ENCODE measurements at places on chromosomes 4 and X. TPM values are rescaled to one million over a fixed set of nuclear protein-coding genes. Genes with fewer than 3 reads are reported as not detected.

DNA sequence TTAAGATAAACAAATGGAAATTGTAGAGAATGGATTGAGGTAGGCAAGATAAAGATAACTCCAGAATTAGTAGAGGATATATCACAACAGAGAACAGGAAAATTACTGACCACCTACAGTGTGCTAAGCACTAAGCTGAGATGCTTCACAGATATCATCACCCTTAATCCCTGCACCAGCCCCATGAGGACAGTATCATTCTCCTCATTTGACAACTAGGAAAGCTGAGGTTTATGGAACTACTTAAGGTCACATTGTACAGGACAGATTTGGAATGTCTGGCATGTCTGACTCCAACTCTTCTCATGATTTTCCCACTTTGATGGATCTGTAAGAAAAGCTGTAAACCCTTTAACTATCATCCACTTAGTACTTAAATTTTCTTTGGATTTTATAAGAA, 95.5 kb downstream of the CASK start:
- no peak for DNase-seq

GRCh38 chr4:120753854-120754253, 168.7 kb downstream of the PRDM5 start:
- DNase-seq: no peak

GRCh38 chr4:146932116-146932515, 13.5 kb downstream of the TTC29 start:
- DNase-seq: no peak

- no peak for DNase-seq
Measured at GRCh38 chr4:60366661-60367060, 833.5 kb upstream of the ADGRL3 start.

GRCh38 chr4:52884994-52885393, 22.9 kb downstream of the RASL11B start:
- DNase-seq: no peak

- no peak for DNase-seq
Measured at GRCh38 chr4:170001745-170002267, 24.4 kb downstream of the MFAP3L start.

- no peak for DNase-seq
Measured at GRCh38 chrX:27728291-27728690, 79.5 kb upstream of the MAGEB10 start.

- no peak for DNase-seq
Measured at GRCh38 chr4:156991161-156991560, 19.6 kb upstream of the PDGFC start.

- no peak for DNase-seq
Measured at GRCh38 chrX:33204889-33205288, 6.5 kb downstream of the DMD start.

DNA sequence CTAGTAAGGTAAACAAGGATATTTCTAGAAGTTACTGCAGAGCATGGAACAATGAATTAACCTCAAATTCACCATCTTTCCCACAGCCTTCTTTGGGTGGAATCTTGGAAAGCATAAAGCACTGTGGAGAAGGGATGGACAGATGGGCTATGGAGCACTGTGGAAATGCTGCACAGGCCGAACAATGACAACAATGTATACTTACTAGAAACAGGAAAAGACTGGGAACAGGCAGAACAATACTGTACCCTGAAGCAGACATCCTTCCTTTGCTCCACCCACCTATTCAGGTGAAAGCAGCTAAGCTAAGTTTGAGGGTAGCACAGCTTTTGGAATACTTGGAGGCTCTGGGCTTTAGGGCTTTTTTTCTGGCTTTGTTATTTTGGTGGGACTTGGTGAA, 250.6 kb upstream of the KLF8 start:
- no peak for DNase-seq

GRCh38 chr4:185404031-185404430, 7.4 kb downstream of the ANKRD37 start:
- DNase-seq: no peak

DNA sequence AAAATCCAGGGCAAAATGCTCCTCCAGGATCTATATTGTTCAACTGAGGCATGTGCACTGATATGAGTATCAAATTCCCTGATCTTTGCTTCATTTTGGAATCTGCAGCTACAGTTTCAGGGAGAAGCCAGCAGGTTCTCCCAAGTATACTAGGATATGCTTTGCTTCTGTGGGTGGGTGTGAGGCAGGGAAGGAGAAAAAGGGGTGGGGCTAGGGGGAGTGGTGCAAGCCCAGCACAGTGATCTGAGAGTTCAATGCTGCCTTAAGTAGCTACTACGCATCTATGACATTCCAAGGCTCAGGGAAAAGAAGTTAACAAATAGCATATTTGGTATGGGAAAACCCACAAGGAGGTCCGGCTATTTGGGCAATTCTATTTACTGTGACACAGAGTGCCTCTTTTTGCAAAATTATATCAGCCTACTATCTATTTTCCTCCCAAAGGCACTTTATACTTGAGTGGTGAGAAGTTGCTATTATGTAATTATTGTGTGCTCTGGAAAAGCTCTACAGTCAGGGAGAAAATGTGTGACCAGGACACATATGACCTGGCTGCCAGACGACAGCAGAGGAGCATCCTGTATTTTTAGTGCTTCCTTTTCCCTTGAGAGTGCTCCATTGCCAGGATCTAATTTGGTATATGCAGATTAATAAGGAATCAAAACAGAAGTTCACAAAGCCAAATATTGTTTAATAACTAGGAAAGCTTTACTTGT, 162.0 kb downstream of the RNF150 start:
- no peak for DNase-seq

- no peak for DNase-seq
Measured at GRCh38 chrX:149073479-149073878, 431.6 kb downstream of the IDS start.

DNA sequence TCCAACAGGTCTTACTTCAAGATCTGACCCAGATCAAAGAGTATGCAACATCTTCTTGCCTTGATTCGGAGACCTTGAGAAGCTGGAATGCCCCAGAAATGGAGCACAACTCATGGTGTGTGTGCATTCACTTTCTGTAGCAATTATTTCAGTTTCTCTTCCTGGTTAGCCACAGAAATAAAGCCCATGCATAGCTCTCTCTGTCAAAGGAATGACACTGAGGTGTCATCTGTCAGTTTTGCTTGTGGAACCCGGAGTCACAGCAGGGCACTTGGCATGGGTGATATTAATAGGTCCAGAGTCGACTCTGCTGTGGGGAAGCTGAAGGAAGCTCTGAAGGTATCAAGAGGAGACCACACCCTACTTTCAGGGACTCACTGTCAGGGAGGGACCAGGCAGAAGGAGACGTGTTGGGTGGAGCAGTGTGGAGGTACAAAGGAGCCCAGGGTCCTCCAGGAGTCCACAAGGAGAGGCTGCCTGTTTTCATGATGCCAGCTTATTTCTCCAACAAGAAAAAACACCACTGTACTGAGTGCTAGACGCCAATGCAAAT, 10.7 kb downstream of the CLNK start:
- DNase-seq: no peak

DNA sequence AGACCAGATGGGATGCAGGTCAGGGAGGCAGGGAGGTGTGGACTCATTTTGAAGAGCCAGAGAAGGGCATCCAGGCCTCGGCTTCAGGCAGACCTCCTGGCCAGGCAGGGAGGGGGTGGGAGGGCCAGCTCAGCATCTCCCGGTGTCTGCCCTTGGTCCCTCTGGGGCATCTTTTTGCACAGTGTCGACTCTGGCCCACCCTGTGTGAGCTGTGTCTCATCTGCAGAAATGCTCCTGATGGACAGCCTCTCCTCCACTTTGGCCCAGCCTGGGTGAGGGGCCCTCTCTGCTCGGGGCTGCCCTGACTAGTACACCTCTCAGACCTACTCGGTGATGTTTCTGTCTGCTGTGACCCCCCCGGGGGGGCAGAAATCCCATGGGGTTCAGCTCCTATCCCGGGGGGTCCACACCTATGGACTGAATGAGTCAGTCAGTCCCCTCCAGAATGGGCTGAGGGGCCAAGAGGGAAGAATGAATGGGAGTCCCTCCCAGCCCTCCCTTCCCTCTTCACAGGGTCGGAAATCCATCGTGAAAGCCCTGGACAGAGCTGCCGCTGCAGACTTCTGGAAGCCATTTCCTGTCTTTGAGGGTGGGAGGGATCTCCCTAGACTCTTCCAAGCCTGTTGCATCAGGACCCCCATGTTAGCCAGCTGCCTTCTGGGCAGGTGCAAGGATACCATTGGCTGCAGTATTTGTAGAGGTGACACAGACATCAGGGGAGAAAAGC, 196.7 kb upstream of the PSAPL1 start:
- no peak for DNase-seq

GRCh38 chr4:17482716-17483115, 29.2 kb downstream of the QDPR start:
- no peak for DNase-seq

GRCh38 chr4:184534511-184535391, 60.4 kb upstream of the IRF2 start:
- DNase-seq: no peak

DNA sequence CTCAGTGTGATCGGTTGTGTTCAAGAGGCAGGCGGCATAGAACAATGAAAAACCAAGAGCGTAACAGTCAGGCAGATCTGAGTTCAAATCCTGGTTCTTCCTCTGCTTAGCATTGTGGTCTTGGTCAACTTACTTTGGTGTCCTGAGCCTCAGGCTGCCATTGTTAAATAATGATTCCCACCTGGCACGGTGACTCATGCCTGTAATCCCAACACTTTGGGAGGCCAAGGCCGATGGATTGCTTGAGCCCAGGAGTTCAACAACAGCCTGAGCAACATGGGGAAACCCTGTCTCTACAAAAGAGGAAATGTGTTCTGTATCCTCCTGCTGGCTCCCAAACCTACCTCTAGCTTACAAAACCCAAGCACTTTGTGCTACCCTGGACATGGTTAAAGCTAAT, 129.0 kb upstream of the STX18 start:
- no peak for DNase-seq

DNA sequence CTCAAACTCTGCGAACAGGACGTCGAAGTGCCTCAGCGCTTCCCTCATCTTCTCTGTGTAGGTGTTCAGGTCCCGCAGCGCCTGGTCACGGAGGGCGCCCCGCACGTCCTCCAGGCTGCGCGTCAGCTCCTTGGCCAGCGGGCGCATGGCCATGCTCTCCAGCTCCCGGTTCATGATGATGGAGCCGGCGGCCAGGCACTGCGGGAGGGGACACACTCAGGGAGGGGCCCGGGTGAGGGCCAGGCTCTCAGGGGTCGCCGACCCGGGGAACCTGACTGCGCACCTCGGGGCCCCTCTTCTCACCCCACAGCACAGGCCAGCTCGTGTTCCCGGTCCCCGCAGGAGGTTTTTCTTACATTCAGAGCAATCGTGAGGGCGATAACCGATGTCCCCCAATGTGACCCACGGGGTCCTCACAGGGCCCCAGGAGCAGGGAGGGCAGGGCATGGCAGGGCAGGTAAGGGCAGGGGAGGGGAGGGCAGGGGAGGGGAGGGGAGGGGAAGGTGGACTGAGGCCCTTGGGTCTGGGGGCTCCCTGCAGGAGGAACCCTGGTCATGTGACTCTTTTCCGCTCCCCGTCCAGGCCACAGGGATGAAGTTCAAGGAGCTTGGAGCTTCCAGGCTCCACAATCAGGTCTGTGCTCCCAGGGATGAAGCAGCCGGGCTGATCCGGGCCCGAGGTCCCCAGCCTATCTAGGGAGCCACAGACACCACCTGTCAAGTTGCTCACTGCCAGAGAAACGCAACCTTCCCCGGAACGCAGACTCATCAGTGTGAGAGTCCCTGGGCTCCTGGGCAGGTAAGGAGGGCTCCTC, 77.8 kb upstream of the MXD4 start:
- DNase-seq: peak; percentile 38

GRCh38 chr4:65007841-65008439, 598.7 kb upstream of the TECRL start:
- no peak for DNase-seq

- no peak for DNase-seq
Measured at GRCh38 chr4:187921946-187922623, 73.5 kb upstream of the ZFP42 start.

DNA sequence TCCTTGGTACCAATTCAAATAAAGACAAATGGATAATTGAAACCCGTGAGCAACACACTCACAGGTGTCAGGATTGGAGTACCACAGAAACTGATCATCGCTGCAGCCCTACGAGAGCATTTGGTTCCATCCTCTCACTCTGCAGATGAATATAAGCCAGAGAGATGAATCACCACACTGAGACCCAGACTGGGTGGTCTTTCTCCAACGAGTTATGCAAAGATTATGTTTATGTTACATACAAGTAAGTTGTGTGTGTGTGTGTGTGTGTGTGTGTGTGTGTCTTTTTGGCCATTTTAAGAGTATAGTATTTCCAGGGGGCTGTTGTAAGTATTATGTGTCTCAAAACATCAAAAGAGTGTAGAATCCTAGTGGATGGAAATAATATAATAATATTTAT, 329.5 kb upstream of the ZFP42 start:
- DNase-seq: no peak

- no peak for DNase-seq
Measured at GRCh38 chrX:3244203-3244743, 102.2 kb downstream of the MXRA5 start.

DNA sequence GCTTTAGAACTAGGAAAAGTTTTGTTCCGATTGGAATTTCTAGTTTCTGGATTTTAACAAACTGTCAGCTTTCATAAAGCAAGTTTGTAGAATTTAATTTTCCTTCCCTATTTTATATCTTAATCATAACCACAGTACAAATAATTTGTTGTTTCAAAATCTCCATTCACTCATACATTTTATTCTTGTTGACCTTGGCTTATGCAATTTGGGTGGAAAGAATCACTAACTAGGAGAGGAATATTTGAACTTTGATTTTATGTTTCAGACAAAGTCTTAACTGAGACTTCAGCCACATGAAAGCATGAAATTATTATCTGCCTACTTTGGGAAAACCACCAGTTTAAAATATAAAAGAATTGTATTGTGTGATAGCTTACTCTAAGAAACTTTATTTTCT, 427.9 kb downstream of the SPRY1 start:
- no peak for DNase-seq

GRCh38 chrX:116239944-116240840, 69.6 kb downstream of the AGTR2 start:
- DNase-seq: no peak

- no peak for DNase-seq
Measured at GRCh38 chr4:41693629-41694028, 54.9 kb downstream of the PHOX2B start.

- no peak for DNase-seq
Measured at GRCh38 chr4:116880625-116881024, 204.8 kb downstream of the TRAM1L1 start.

GRCh38 chr4:154454710-154455109, 36.9 kb downstream of the DCHS2 start:
- DNase-seq: no peak

Gene ARX
- not detected for total RNA-seq

Gene ARHGEF6
- total RNA-seq: 13.3 TPM

Gene MAGEB6
- total RNA-seq: not detected

Gene CSAG2
- total RNA-seq: not detected

Gene NCAPG
- total RNA-seq: 0.94 TPM

Gene CLDN2
- not detected for total RNA-seq

Gene H2BW2
- 0.26 TPM for total RNA-seq

Gene TREX2
- 2.1 TPM for total RNA-seq

Gene BRS3
- 0.18 TPM for total RNA-seq

Gene CYSLTR1
- total RNA-seq: 3.8 TPM

Gene RBM47
- 110 TPM for total RNA-seq

Gene RASSF6
- total RNA-seq: 41.7 TPM

Gene UGT2B15
- total RNA-seq: 0.47 TPM

Gene SOWAHB
- total RNA-seq: 14.3 TPM

Gene CUL4B
- total RNA-seq: 40.1 TPM

Gene CCDC110
- total RNA-seq: 2.3 TPM

Gene EDA
- 4.8 TPM for total RNA-seq

Gene TCEAL3
- total RNA-seq: 49.1 TPM

Gene ASMT
- 1.3 TPM for total RNA-seq

All from ureter (tissue), 1 donor.